ENCODE measurements at places on chromosomes 16 and 17.

DNA sequence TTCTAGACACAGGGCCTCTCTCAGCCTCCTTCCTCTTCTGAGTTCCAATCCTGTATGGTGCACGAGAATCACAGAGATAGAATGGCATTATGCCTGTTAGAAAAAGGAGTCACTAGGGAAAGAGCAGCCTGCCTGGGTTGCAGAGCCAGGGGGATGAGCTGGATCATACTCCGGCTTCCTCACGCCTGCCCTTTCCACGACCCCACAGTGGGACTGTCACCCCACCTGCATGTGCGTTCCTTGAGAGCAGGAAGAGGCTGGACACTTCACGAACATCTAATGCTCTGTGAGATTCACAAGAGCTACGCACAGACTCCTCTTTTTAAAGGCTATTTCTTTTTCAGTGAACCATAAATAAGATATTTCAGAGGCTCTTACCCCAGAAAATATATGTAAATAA lies 54.8 kb downstream of the N4BP1 start:
- no peak for DNase-seq

GRCh38 chr17:57629886-57630285 lies 115.2 kb downstream of the CCDC182 start:
- DNase-seq: no peak

DNA sequence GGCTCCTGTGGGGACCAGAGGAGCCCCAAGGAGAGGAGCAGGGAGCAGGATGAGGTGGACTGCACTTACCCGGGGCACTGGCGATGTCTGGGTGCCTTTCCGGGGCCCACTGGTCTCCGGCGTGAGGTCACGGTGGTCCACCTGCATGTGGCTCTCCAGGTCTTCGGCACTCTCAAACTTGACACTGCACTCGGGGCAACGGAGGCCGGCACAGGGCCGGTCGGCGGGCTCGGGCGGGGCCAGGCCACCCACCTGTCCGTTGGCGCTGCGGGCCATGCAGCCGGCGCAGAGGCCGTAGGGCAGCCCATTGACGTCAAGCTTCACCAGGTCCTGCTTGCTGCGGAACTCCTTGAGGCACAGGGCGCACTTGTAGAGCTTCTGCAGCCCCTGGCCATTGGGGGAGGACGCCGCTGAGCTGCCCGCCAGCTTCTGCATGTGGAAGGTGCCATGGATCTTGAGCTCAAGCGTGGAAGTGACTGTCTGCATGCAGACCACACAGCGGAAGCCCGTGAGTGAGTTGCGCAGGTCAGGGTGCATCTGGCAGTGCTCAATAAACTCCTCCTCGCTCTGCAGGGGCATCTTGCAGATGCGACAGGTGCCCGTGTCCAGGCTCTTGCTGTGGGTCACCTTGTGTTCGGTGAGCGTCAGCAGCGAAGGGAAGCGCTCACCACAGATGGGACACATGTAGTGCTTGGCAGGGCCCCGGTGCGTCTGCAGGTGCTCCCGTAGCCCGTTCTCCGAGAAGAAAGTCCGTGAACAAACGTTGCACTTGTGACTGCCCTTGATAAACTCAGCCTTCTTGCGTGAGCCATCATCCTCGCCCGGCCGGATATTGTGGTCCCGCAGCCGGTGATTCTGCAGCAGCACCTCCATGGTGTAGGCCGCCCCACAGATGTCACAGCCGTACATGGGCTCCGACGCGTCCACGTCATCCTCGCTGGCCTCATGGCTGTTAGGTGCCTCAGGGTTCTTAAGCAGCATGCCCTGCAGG lies 220.0 kb downstream of the ZNF423 start:
- no peak for DNase-seq

DNA sequence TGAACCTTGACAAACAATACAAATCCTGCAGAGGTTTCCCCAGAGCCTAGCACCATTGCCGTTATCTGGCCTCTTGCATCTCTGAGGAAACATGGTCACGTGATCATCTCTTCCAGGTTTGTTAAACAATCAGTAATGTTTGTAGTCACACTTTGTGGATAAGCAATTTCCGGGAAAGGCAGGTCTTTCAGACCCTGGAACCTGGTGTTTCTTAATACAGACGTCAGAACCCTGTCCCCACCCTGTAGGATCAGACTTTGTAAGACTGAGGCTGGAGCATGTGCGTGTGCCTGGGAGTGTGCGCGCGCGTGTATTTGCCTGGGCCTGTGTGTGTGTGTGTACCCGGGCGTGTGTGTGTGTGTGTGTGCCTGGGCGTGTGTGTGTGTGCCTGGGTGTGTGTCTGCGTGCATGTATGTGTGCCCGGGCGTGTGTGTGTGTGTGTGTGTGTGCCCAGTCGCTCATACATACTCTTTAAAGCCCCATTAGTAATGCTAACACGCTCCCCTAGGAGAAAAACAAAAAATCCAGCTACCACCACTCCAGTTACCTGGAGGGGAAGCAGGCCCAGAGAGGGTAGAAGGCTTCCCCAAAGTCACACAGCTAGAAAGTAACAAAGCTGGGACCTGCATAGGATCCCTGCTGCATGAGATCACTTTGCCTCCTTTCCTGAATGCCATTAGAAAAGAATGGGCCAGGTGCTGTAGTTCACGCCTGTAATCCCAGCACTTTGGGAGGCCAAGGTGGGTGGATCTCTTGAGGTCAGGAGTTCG lies 5.3 kb downstream of the CTNS start:
- DNase-seq: no peak

DNA sequence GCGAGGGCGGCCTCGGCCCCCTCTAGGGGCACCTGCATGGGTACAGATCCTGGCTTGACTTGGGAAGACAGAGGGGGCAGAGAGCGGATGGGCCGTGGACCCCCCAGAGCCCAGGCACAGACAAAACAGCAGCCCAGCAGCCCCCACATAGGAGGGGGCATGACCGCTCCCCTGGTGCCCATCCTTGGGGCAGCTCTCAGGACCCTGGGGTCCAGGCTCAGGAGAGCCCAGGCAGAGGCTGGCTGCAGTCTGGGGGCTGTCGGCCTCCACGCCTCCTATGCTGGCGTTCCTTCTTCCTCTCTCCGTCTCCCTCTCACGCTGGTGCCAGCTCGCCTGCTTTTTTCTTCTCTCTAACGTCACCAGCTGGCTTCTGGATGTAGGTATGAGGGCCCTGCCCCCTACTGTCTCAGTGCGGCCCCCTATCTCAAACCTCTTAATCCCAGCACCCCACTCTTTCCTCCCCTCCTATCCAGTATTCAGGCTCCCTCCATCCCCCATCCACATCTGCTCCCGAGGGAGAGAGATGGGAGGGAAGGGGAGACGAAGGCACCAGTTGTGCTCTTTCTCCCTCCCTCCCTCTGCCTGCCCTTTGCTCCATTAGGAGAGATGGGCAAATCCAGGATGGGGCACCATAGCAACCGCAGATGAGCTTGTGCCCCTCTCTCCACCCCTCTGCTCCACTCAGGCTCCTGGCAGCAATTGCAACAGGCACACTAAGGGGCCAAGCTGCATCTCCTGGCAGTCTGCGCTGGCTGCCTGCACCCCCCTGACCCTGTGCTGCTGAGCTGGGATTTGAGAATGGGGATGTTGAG lies at the start of gene GPR179:
Gene GPR179 (minus strand): TSS at position 349 of the 812 bp plus-strand sequence. CDS start 167 bp downstream, at position 182.
- no peak for DNase-seq

DNA sequence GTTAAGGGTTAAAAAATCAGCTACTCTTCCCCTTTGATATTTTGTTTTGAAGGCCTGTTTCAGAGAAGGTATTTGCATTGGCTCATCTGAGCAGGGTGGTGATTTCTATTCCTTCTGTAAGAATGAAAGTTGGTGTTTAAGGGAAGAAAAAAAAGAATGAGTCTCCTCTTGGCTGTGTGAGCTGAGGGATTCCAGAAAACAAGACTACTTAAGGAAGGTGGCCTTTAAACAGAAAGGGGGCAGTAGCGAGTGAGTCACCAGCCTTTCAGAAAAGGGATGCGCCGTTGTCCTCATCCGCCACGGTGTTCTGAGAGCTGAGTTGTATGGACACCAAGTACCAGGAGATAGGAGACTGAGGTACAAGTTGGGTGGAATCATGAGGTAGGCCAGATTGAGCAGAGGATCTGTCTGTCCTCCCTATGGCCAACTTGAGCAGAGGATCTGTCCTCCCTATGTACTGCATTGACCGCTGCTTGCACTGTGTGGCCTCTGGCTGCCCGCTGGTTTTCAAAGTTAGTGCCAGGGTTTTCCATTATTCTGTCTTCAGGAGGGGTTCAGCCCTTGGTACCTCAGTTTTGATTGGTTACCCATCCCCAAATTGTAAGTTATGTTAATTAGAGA lies 8.2 kb downstream of the PRKCA start:
- no peak for DNase-seq

DNA sequence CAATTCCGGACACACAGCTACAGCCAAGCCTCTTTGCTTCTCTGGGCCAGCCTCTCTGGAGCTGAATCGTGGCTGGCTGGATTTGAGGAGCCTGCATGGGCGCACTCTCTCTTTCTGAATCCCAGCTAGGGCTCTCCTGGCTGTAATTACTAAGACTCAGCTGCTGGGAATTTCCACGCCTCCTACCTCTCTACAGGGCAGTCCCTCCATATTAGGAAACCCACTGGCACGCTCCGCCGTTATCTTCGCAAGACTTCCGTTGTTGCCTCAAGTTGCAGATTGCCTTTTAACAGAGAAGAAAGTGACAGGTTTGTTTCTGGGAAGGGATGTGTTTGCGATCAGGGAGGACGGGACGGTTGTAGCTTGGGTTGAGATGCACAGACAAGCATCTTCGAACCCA lies 188.4 kb upstream of the NLRP1 start:
- DNase-seq: no peak

- no peak for DNase-seq
Observed at GRCh38 chr17:12605222-12605621, 60.5 kb upstream of the MYOCD start.

- DNase-seq: peak; percentile 75
Observed at GRCh38 chr17:81487487-81488275, 24.9 kb downstream of the ACTG1 start.

- no peak for DNase-seq
Observed at GRCh38 chr16:23578101-23578830, 17.9 kb downstream of the NDUFAB1 start.

DNA sequence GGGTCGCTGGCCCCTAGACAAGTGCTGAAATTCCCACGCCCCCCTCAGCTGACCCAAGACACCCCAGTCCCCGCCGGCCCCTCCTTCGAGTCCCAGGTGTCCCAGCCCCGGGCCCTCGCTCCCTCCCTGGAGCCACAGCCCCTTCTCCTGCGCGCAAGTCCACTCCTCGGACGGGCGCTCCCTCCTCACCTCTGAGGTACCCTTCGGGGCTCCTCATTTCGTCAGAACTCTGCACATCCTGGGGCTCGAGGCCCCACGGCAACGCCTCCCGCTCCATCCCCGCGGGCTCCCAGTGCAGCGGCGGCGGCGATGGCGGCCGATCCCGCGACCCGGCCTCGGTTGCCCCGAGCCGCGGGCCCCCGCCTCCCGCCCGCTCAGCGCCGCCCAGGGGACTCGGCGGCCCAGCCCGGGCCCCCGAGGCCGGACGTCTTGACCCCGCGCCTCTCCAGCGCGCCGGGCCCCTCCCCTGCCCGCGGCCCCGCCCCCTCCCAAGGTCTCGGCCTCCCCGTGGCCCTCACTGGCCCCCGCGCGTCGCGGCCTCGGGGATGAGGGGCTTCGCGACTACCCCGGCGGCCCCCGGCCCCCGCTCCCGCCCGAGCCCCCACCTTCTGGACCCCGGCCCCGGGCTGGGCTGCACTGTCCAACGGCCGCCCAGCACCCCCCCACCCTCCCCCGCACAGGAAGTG lies at the start of gene ZNF768:
Gene ZNF768 (minus strand): TSS at position 430 of the 686 bp plus-strand sequence. CDS start 153 bp downstream, at position 277.
- DNase-seq: no peak

GRCh38 chr17:77783991-77784820 lies 174.3 kb upstream of the TNRC6C start:
- peak; percentile 38 for DNase-seq

DNA sequence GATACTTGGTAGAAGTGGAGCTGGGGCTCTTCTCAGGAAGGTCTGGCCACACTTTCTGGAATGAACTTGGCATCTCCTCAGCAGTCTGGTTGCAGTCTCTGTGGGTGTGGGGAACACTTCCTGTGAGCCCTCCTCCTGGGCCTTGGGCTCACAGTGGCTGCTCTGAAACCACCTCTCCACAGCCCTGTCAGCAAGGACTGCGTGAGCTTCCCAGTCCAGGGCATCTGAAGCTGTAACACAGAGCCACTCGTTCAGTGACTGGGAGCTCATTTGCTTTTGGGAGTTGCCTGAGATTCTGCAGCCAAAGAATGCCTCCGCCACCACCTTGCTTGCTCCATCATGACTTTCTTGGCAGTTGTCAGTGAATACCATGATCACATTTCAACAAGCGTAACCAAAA lies 60.0 kb downstream of the CLEC16A start:
- no peak for DNase-seq

GRCh38 chr16:8915722-8916301 lies 33.7 kb downstream of the LITAFD start:
- DNase-seq: no peak

DNA sequence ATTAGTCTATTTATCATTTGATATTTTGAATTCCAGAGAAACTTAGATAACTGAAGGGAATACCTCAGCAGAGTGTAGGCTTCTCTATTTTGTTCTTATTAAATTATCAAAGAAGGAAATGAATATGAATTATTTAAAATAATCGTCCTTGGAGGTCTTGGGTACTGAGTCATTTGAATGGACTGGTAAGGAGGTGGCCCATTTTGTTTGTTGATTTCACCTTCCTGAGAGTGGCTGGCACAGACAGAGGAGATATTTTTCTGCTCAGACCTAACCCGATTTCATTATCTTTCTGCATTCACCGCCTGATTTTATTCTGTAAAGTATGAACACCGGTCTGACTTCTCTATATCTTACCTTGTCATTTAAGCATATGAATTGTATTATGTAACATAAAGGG lies 88.0 kb downstream of the USP22 start:
- DNase-seq: no peak

- no peak for DNase-seq
Observed at GRCh38 chr16:75667503-75667902, 9.3 kb downstream of the CPHXL2 start.

DNA sequence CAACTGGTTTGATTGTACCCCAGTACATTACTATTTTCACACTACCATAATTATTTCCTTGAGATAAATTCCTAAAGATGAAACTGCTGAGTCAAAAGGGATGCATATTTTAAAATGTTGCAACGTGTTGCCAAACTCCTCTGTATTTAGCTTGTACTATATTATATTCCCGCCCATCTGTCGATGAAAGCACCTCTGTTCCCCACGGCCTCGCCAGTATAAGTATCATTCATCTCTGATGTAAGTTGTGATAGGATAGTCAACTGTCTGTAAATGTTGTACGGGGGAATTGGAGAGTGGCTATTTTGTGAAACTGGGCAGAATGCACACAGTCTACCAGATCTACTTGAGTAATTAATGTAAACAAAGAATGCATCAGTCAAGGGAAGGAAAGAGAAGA lies 47.7 kb upstream of the TNRC6A start:
- DNase-seq: no peak

GRCh38 chr16:86593913-86594620 lies 15.7 kb downstream of the FOXL1 start:
- DNase-seq: no peak

- peak; percentile 59 for DNase-seq
Observed at GRCh38 chr17:63701868-63702720, 2.2 kb upstream of the LIMD2 start.

DNA sequence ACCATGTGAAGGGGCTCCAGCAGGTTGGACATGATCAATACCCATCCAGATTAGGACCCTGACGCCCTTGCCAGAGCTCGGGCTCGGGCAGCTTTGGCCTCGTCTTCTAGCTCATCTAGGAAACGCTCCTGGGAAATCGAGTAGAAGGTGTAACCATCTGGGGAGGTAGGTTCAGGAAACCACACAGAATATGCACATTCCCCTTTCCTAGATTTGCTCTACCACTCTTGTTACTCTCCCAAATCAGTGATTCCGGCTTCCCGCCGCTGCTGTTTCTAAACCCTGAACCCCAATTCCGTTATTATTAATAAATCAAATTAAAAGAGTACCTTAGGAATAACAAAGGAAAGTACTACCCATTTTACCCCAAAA lies 507 bp downstream of the COA3 start:
- DNase-seq: no peak
